ENCODE measurements at places on chromosomes 16 and 17.

- no peak for DNase-seq
Measured at GRCh38 chr17:28892024-28892423, 5.5 kb downstream of the FLOT2 start.

- DNase-seq = no peak
Measured at GRCh38 chr16:73172241-73172972, 124.5 kb upstream of the ZFHX3 start.

DNA sequence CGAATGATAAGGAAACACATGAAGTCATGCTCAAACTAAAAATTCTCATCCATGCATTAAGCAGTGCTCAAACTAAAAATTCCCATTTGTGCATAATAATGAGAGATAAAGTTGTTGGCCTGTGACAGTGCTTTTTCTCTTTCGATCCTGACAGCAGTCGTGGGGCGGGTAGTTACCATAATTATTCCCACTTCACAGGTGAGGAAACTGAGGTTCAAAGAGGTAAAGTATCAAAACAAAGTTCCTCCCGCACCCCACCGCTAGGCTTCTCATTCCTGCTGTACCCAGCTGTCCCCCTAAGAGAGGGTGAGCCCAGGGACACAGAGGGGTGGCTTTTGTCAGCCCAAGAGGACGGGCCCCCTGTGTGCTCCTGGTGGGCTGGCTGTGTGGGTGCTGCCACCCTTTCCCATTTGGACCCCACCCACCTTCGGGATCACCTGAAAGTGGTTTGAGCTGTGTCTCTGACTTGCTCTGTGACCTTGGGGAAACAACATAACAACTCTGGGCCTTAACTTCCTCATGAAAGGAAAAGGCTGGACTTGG is 92.6 kb downstream of the CLEC16A start:
- no peak for DNase-seq

DNA sequence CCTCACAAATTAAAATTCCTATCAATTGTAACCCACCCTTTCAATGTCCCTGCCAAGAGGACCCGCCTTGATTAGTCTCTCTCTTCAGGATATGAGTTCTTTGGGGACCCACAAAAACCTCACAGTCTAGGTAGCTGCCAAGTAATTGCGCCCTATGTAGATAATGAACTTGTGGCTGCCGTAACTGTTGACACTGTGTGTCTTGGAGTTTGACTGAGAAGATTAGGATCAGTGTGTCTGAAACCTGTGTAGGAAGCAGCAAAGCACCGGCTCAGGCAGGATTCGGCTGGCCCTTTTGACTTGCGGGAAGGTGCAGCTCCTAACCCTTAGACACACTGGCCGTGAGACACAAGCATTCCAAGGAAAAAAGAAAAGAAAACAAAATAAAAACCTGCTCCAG is 17.8 kb upstream of the SLC6A4 start:
- no peak for DNase-seq

- no peak for DNase-seq
Measured at GRCh38 chr17:1074886-1075605, 78.1 kb downstream of the TIMM22 start.

- no peak for DNase-seq
Measured at GRCh38 chr17:69434164-69434579, 19.7 kb downstream of the MAP2K6 start.

DNA sequence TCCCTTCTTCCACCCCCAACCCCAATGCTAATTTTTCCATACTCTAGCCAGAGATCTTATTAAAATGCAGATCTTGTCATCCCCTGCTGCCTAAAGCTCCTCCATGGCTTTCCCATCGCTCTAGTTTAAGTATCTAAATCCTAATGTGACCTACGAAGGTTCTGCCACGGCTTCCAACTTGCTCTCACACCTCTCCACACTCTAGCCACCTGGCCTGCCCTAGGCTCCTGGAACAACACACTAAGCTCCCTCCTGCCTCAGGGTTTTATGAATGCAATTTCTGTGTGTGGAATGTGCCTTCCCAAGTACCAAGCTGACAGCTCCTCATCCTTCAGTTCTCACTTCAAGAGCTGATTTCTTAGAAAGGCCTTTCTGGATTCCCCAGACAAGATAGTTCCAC is 16.6 kb downstream of the NXPH3 start:
- DNase-seq = no peak

- DNase-seq = no peak
Measured at GRCh38 chr16:25260416-25260815, 2.8 kb upstream of the ZKSCAN2 start.

- no peak for DNase-seq
Measured at GRCh38 chr16:75485230-75486013, 9.8 kb downstream of the CHST6 start.

DNA sequence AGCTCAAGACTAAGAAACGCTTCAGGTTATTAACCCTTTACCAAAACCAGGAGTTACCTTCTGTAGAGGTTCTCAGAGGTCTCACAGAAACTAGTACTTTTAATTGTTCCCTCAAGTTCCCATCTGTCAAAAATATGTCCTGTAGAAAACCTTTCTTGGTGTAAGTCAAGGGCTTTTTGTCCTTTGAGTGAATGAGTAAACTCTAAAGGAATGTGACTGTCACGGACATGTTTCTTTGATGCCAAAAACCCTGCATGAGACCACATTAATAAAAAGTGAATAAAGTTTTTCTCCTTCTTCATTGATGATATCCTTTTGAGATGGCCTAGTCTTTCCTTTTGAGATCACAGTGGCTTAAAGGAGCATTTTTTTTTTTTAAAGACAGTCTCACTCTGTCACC is 102.9 kb downstream of the NLK start:
- DNase-seq = no peak

GRCh38 chr17:2804912-2805311 is 8.7 kb downstream of the RAP1GAP2 start:
- no peak for DNase-seq

DNA sequence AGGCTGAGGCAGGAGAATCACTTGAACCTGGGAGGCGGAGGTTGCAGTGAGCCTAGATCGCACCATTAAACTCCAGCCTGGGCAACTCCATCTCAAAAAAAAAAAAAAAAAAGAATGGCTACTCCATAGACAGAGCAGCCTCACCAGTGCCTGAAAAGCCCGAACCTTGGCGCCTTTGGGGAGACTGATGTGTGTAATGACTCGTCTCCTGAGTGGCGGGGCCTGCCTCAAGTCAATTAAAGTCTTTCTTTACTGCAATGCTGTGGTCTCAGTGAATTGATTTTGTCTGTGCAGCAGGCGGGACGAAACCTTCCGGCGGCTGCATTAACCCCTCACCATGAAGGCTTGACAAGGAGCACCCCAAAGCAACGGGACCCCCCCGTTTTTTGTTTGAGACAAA is 3.5 kb upstream of the UQCC4 start:
- DNase-seq = peak; percentile 6

DNA sequence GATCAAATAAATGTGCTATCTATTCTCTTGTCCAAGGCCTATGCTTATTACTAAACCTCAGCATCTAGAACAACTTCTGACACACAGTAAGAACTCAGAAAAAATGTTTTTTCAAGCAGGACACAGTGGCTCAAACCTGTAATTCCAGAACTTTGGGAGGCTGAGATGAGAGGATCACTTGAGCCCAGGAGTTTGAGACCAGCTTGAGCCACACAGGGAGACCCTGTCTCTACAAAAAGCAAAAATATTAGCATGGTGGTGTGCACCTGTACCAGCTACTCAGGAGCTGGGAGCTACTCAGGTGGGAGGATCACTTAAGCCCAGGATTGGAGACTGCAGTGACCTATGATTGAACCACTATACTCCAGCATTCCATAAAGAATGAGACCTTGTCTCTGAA is 32.5 kb downstream of the USP32 start:
- no peak for DNase-seq

GRCh38 chr16:71360378-71360777 is 1.9 kb downstream of the CALB2 start:
- DNase-seq = no peak

DNA sequence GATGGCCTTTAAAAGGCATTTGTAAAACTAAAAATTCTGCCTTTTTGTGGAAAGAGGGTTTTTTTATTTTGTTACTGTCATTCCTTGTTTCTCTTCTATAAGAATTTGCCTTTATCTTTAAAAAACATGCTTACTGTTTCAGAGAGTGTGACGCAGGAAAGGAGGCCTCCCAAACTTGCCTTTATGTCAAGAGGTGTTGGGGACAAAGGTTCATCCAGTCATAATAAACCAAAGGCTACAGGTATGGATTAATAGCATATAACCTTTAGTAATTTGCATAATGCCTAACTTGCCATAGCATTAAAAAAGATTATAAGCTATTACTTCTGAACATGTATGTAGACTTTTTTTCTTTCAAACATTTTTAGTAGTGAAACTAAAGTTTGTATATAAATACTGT is 34.2 kb downstream of the CYLD start:
- DNase-seq = no peak

DNA sequence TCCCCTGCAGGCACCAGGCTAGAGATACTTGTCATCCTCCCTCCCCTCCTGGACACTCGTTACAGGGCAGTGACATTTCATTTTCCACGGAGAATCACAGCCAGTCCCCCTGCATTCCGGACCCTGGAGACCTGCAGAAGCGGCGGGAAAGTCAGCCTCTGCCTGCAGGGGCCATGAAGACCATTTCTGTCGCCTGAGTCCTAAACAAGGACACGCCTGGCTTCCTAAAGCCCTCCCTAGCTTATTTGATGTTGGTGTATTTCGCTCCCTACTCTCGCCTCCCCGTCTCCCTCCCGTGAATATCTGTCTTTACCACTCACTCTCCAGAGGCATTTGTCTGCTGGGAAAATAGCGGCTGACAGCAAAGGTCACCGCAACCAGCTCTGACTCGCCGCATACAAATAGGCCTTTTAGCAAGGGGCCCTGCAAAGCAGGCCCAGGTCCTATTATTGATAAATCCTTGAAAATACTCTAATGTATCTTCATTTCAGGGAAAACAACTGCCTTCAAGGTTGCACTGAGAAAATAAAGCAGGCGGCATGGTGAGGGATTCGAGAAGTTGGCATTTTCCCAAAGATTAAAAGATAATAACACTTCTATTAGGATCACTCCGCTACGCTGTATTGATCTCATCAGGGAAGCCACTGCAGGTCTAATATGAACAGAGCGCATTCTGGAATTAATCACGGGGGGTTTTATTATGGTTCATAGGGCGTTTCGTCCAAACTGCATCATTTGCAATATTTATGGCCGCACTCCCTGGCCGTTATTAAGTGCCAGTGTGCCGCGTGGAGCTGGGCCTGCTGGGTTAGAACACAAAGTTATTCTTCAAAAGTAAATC is 447.1 kb upstream of the CDH5 start:
- DNase-seq = no peak

DNA sequence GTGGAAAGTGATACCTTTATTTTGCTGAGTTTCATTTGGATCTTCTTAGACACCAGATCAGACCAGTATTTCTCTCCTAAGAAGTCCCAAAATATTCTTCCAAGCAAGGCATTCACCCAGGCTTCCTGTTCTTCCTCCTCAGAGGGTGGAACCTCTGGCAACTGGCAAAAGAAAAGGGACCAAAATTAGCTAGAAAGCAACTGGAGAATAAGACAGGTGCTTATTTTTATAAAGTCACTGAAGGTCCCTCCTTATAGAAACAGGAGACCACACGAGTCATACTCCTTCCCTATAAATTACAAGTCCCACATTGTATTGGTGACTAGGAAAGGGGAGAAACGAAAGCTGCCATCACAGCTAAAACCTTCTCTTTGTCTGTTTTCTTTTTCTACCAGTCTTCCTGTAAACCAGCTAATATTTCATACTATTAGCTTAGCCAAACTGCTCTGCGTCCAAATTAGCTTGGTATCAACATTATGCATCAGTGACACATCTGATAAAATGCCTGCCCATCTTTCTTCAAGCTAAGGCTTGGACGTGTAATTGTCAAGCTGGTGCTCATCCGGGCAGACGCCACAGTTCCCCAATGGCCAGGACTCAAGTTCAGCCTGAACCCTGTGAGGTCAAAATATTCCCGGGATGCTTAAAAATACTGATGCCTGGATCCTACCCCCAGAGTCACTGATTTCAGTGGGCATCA is 47.5 kb upstream of the ERN1 start:
- no peak for DNase-seq

- no peak for DNase-seq
Measured at GRCh38 chr17:81831957-81832607, 1.0 kb downstream of the MCRIP1 start.

- no peak for DNase-seq
Measured at GRCh38 chr17:32672711-32673110, 185.9 kb downstream of the CDK5R1 start.

DNA sequence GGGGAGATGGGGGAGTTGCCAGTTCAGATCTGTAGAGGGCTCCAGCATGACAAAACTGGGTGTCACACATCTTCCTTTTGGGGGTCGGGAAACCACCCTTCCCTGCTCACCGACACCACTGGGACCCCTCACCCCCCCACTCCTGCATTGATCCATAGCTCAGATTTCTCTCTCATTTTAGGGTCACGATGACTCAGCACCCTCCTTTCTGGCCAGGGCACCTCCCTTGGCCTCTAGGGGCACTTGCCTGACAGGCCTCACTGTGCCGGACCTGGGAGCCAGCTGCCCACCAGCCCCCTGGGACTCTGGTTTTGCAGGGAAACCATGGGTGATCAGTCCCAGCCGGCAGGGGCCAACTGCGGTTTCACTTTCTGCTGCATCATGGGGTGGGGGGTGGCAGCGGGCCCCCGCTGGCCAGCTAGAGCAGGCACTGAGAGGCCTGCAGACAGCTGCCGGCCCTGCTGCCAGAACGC is 239.4 kb downstream of the MRTFB start:
- peak; percentile 15 for DNase-seq

GRCh38 chr17:75244133-75244866 is 17.1 kb downstream of the GGA3 start:
- DNase-seq = no peak

- DNase-seq = no peak
Measured at GRCh38 chr16:30755955-30756780, 5.7 kb downstream of the CFAP119 start.
